Stimulated activated CD4-positive, alpha-beta T cell treated with anti-CD3 and anti-CD28 coated beads, Interleukin-15, amount 100 ng/mL, for 1 hour (primary cell): ENCODE measurements at places on chromosomes 3 and 15.

DNA sequence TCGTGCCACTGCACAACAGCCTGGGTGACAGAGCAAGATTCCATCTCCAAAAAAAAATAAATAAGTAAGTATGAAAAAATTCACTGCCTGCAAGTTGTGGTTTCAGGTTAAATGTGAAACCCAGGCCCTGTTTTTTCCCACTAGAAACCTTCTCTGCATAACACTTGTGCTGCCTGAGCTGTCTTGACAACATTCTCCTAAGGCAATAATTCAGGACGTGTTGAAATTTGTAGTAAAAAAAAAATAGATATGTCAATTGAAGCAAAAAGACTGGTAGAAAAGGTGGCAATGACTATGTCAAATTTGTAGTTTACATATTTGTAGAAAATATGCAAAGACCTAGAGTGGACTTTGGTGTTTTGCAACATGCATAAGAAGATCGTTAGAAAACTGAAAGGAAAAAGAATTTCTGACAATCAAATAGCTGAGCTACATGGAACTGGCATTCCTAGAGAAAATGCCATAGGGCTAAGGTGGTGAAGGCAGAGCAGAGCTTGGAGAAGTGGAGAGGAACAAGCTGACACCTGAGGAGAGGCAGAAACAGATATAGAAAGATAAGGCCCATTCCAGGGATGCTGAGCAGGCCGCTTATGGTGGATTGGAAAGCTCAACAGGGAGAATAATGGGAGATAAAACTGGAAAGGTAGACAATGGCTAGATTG, 150.2 kb downstream of the PLCH1 start:
- DNase-seq: no peak

GRCh38 chr15:69612112-69612511, 159.5 kb downstream of the RPLP1 start:
- DNase-seq: no peak

- no peak for DNase-seq
Measured at GRCh38 chr15:93899817-93900216, 331.5 kb upstream of the MCTP2 start.

DNA sequence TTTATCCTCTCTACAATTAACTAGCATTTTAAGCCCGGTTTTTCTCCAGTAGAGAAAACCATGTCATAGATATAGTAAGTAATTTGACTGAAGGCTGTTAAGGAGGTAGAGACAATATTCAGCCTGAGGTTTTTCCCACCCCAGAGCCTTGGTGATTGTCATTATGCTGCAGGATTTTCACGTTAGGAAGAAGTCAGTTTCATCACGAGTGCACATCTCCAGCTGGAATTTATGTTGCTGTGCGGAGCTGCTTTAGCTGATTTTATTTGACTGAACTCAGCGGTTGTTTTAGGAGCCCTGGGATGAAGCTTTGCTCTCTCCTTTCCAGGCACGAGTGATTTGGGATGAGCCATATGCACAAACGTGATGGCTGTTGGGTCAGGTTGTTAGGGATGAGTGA, 271.3 kb upstream of the RGMA start:
- DNase-seq: no peak

DNA sequence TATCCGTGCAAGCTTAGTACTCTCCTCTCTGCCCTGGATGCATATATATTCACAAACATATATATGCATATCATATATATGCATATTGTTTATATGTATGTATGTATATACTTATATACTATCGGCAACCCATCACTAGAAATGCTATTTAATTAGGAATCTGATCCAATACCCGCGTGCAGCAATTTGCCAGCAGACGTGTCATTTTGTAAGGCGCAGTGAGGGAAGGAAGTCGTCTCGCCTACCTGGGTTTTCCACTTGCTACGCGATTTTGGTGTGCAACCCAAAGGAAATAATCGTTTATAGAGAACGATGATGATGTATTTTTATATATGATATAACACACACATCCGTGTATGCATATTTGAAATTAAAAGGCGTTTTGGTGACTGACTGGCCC, 5.6 kb upstream of the FEZF2 start:
- no peak for DNase-seq
